ENCODE measurements at places on chromosomes 16 and 17. TPM values are rescaled to one million over a fixed set of nuclear protein-coding genes. Genes with fewer than 3 reads are reported as not detected.

Gene GJD3
- 0.88 TPM for total RNA-seq

Gene YBX2
- 0.77 TPM for total RNA-seq

DNA sequence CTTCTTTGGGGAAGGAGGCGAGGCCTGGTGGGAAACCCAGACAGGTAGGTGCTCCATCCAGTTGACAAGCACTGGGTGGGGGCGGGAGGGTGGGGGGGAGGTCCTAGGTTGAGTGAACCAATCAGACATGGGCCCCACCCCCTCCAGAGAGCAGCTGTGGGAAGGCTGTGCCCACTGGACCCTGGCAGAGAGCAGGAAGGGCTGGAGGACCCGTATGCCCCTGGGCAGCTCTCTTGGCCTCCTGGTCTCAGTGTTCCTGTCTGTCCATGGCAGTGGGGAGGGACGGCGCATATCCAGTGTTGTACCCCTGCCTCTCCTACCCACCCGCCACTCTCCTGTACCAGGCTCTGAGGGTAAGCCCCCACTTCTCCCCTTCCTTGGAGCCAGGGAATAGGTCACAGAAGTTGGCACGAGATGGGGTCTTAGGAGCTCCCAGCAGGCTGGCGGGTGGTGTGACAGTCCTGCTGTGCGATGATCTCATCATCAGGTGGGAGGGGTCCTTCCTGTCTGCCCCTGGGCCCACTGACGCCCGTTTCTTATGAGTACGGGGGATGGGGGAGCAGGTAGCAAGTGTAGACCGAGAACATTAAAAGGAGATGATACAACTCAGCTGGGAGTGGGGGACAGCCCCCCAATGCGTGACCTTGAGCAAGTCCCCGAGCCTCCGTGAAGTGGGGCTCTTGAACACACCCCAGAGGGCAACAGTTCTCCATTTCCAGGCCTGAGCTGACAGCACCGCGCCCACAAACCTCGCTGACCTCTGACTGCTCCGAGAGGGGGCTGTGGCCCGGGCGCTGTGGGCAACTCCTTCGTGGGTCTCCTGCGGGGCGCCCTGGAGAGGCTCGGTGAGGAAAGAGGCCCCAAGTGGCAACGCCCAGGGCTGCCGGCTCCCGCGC, 1.2 kb upstream of the ZFPM1 start:
- no peak for DNase-seq

GRCh38 chr16:84599521-84600202, 18.2 kb downstream of the COTL1 start:
- DNase-seq, result peak; percentile 63

DNA sequence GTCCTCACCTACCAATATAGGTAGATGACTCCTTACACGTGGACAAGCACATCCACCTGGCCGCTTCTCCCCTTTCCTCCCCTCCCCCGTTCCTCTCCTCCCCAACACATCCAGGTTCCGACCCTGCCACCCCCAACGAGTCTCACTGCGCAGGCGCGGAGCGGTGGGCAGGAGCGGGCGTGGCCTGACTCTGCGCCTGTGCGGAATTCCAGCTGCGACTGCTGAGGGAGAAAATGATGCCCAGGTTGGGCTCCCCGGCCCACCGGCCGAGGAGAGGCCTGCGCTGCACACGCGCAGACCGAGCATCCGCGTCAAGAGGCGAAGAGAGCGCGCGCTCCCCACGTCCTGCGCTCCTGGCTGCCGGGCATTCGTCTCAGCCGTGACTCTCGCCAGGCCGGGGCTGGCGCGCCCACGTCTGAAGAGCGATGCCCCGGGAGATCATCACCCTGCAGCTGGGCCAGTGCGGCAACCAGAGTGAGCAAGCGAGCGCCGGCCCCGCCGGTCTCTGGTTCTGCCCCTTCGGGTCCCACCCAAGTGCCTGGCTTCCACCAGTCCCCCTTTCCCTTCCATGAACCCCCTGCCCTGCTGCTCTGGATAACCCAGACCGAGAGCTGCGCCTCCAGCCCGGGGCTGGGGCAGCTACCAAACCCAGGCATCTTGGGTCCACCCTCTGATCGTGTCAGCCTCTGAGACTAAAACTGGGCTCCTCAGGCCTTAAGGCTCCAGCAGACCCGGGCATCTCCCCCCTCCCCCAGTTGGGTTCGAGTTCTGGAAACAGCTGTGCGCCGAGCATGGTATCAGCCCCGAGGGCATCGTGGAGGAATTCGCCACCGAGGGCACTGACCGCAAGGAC, at the start of gene TUBG2:
TUBG2 (plus strand) TSS at position 206 of the 853 bp plus-strand sequence; CDS start at position 426, 220 bp downstream.
- peak; percentile 89 for DNase-seq
